Neural cell (in vitro differentiated cells): ENCODE measurements at places on chromosomes 1 and 21. TPM values are rescaled to one million over a fixed set of nuclear protein-coding genes. Genes with fewer than 3 reads are reported as not detected.

The IRF6 gene
- polyA plus RNA-seq: not detected in 2 replicates

The TNFRSF8 gene
- not detected in 2 replicates for polyA plus RNA-seq

The HPCA gene
- 1.9 TPM in 1 of 2 replicates, not detected in the other for polyA plus RNA-seq

The PWP2 gene
- polyA plus RNA-seq: 1.7 and 8.7 TPM in 2 replicates

The NBPF20 gene
- 6.8 and 7.0 TPM in 2 replicates for polyA plus RNA-seq

The ADAR gene
- polyA plus RNA-seq: 51.4 and 59.3 TPM in 2 replicates

The MARK1 gene
- polyA plus RNA-seq: 38.6 and 39.3 TPM in 2 replicates

The C1orf87 gene
- not detected in 2 replicates for polyA plus RNA-seq

The BRDT gene
- not detected in 2 replicates for polyA plus RNA-seq

The SFPQ gene
- 1,073 and 1,127 TPM in 2 replicates for polyA plus RNA-seq

The C4BPA gene
- polyA plus RNA-seq: not detected in 2 replicates

The SOX13 gene
- polyA plus RNA-seq: 1.7 TPM in 2 replicates

The LCE1B gene
- polyA plus RNA-seq: not detected in 2 replicates

The THEM5 gene
- polyA plus RNA-seq: not detected in 2 replicates

The TTC39A gene
- 1.1 and 1.2 TPM in 2 replicates for polyA plus RNA-seq

The NUP210L gene
- polyA plus RNA-seq: 0.09 TPM in 1 of 2 replicates, not detected in the other

The MAGI3 gene
- 10.7 and 10.8 TPM in 2 replicates for polyA plus RNA-seq

The LIN28A gene
- polyA plus RNA-seq: 0.94 and 1.0 TPM in 2 replicates

The PADI2 gene
- polyA plus RNA-seq: 1.6 and 2.2 TPM in 2 replicates

The FAAH gene
- polyA plus RNA-seq: 106 and 111 TPM in 2 replicates

The AHDC1 gene
- polyA plus RNA-seq: 5.3 and 18.4 TPM in 2 replicates

The CRP gene
- 0.58 and 0.98 TPM in 2 replicates for polyA plus RNA-seq

The TIPRL gene
- polyA plus RNA-seq: 98.1 and 131 TPM in 2 replicates

The CFHR4 gene
- not detected in 2 replicates for polyA plus RNA-seq

The IVL gene
- not detected in 2 replicates for polyA plus RNA-seq

The PBX1 gene
- 42.4 and 48.1 TPM in 2 replicates for polyA plus RNA-seq

The HSPA13 gene
- 137 and 165 TPM in 2 replicates for polyA plus RNA-seq

The FHL3 gene
- 3.3 and 3.5 TPM in 2 replicates for polyA plus RNA-seq
